ENCODE measurements at places on chromosomes 4 and X.

GRCh38 chr4:75745161-75745560 is 20.8 kb downstream of the USO1 start:
- DNase-seq, result no peak

DNA sequence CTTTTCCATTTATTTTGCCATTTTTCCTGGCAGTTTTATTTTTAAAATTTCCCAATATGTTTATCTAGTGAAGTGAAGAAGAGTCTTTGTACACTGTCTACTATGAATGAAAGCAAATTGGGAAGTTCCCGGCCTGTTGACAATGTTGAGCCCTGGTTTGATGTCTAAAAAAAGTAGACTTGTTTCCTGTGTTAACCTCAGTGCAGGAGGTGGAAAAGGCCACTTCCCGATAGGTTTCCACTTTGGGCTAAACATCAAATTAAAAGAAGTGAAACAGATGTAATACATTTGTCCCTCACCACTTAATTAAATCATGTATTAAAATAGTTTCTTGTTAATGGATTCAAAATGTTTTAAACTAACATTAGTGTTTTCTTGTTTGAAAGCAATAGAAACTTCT is 30.0 kb downstream of the BBS12 start:
- DNase-seq, result no peak

GRCh38 chrX:1500701-1501624 is 36.0 kb downstream of the P2RY8 start:
- DNase-seq, result peak; percentile 33

GRCh38 chr4:81965911-81966310 is 407.9 kb downstream of the HNRNPD start:
- no peak for DNase-seq

DNA sequence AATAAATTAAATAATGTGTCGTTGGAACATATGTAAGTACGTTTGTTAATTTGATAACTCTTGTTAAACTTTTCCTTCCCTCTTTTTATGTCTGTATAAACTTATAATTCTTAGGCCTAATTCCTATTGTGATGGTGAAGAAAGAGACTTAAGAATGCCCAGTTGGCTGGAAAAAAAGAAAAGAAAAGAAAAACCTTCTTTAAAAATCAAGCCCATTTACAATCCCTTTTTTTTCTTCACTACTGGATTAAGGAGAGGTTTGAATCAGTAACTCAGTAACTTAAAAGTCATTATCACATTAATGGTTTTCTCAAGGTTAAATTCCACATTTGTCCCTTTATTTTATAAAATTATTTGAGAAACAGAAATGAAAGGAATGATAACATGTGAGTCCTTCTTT is 253.3 kb upstream of the MAGEB2 start:
- DNase-seq, result no peak

GRCh38 chr4:177047851-177048174 is 255.1 kb upstream of the VEGFC start:
- no peak for DNase-seq

DNA sequence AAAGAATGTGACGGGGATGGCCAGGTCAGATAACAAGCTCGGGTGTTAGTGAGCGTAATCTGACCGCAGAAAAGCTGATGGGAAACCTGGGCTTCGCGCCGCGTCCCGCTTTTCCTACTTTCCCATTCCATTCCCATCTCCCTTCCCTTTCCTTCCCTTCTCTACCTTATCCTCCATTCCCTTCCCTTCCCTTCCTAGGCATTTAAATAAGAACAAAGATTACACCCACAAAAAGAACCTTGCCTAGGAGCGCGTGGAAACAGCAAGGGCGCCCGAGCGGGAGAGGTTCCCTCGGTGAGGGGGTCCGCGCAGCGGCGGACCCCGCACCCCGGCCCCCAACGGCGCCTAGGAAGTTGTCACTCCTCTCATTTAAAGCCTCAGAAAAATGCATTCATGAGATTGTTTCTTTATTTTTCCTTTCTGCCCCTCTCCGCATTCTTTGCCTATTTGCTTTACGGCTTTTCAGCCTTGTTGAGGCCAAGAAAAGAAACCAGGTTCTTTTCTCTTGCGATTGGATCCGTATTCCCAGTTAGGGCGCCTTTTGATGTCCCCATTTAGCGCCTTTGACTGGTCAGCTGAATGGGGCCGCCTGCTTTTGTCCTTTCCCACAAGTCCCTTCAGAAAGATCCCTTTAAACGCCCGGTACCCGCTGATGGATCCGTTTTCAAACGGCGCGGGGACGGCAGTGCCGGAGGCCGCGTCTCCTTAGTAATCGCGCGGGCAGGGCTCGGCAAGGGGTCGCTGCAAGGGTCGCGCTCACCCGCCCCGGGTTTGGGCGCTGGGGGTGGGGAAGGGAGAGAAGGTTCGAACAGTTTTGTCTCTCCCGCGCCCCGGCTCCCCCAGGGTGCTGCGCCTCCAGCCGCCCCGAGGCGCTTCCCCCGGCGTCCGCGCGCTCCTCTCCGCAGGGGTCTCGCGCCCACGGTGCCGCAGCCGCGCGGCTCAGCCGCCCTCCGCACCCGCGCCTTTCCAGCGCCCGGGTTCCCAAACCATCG is 54.1 kb upstream of the TMEM33 start:
- DNase-seq, result no peak

DNA sequence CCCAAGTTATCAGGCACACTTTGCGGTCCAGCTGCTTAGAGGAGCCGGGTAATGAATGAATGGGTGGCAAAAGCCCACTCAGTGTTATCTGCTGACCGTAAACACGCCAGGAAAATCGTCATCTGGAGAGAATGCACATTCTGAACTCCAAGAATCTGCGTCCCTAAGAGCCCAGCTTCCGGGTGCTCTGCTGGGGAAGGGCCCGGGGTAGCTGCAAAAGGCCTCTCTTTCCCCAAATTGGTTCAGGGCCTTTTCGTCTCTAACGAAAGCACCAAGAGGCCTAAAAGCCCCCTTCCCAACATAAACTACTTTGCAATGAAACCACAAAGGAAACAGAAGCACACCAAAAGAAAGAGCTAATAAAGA is 1.6 kb upstream of the SFRP2 start:
- DNase-seq, result no peak

DNA sequence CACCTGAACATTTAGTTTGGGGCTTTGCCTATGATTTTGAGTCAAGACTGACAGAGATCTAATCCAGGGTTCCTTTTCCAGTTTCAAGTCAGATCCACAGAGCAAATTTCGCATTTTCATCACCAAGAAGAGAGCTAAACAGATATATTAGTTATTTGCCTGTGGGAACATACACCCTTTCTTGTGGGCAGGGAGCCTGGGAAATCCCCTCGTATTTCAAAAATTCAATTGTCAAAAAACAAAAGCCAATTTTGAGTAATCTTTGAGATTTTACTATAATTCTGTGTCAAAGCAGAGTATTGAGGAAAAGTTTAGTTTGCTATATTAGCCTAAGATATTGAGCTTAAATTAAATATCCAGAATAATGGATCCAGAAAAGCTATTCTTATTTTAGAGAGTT is 56.6 kb downstream of the AFM start:
- DNase-seq, result no peak

GRCh38 chrX:63784902-63785707 is at the start of gene ARHGEF9:
Gene ARHGEF9, minus strand, starts transcription at chrX:63785214. Its CDS starts 69 bp downstream, at chrX:63785145.
- DNase-seq, result no peak

GRCh38 chrX:72299891-72300630 is 5.7 kb downstream of the CITED1 start:
- DNase-seq, result no peak

GRCh38 chr4:3640587-3640962 is 108.4 kb upstream of the LRPAP1 start:
- no peak for DNase-seq

DNA sequence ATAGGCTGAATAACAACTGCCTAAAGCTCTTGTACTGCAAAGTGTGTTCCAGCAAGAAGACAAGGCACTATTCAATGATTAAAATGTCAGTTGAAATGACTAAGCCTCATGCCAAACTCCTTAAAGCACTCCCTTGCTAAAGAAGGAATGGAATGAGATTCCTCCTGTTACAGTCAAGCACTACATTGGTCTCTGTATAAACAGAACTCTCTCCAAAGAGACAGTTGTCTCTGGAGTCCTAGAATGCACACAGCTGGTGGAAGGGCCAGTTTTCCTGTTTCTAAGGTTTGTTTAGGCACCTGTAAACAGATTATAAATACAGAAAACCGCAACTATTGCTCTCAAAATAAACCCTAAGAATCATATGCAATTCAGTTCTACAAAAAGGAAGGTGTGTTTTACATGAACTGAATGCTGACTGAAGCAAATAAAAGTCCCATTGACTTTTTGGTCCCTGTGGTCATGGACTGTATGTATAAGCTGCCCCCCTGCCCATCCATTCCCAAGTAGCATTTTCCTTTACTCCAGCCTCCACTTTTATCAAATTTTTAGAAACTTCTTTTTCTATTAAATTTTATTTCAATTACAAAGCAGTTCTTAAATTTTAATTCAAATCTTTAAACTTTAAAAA is 47.0 kb downstream of the FAT1 start:
- DNase-seq, result no peak

DNA sequence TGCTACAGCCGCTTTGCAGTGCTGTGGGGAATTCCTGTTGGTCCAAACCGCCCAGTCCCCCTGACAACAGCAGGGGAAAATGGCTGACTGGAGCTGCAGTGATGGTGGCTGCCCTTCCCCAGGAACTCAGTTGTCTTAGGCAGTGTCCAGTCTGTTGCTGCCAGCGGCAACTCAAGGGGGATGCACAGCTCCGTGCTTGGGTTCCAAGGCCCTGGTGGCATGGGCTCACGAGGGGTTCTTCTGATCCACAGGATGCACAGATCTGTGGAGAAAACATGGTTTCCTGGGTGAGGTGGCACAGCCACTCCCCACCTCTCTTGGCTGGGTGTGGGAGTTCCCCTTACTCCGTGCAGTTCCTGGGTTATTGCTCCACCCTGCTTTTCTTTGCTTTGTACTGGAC is 261.2 kb downstream of the TLL1 start:
- DNase-seq, result no peak

- peak; percentile 36 for DNase-seq
These were observed 189.1 kb upstream of the C1QTNF7 start for GRCh38 chr4:15238720-15239119.

DNA sequence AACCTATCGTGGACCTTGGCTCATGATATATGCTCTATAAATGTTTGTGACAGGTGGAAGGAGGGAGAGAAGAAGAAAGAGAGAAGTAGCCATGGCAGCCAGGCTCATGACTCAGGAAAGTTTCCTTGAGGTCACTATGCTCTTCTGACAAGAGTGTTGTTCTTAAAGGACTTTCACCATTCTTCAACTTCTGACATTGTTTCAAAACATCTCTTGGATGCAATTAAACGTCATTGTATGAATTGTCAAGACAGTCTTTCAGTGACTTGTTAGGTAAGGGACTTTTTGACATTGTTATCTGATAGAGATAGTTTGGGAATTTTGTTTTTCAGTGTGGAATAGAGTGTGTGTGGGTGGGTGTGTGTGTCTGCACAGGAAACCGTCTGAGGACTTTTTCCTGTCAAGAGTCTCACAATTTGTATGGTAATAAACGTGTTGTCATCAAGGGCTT is 617.0 kb downstream of the MID1IP1 start:
- DNase-seq, result no peak

DNA sequence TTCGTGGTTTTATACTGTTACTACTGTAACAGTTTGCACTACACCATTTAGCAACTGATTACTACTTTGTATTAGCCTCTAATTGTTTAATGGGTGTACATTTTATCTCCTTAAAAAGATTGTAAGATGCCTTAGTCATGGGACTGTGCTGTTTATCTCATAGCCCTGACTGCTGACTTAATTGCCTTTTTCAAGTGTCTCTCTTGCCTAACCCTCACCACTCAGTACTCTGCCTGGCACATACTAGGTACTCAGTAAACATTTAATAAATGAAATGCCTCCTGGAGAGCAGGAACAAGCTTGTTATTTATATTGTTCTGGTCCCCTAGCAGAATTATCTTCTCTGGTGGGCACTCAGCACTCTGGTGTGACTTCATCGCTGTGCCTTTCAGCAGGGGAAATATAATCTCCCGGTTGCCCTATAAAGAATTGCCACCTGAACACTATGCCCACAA is 1.7 kb upstream of the STIM2 start:
- no peak for DNase-seq

DNA sequence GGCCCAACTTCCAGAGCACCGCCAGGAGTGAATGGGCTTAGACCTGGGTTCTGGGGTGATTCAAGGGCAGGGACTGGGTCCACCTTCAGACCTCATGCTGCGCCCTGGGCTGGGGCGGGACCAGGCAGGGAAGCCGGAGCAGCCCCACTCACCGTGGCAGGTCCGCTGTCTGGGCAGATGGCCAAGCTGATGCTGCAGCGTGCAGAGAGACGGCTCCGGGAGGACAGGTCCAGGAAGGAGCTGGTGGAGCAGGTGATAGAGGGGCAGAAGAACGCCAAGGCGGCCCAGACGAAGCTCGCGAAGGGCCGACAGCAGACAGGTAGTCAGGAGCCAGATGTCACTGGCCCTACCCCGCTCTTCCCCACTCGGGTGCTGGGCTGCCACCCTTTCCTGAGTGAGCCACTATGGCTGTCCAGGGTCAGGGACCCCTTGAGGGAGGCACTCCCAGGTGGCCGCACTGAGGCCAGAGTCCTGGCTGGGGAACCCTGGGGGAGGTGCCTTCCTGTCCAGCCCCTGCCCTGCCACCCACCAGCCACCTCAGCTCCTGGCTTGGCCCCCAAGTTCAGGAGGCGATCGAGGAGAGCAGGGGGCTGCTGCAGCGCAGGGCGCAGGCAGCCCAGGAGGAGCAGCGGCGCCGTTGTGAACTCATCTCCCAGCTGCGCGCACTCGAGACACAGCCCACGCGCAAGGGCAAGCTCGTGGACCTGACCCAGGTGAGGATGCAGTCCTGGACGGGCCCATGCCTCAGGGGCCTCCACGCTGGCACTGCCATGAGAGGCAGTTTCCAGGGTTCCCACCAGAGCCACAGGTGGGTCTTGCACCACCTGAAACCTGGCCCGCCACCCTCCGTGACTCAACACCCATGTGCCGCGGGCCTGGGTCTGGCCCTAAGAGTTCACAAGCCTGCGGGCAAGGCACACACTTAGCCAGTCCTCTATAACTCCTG is 10.1 kb upstream of the RNF4 start:
- DNase-seq, result no peak

- DNase-seq, result peak; percentile 79
These were observed 55.5 kb downstream of the LEF1 start for GRCh38 chr4:108113229-108113628.

GRCh38 chr4:992297-993110 is 700 bp downstream of the SLC26A1 start:
- DNase-seq, result no peak

GRCh38 chrX:1601051-1601767 is 9.8 kb downstream of the AKAP17A start:
- no peak for DNase-seq

DNA sequence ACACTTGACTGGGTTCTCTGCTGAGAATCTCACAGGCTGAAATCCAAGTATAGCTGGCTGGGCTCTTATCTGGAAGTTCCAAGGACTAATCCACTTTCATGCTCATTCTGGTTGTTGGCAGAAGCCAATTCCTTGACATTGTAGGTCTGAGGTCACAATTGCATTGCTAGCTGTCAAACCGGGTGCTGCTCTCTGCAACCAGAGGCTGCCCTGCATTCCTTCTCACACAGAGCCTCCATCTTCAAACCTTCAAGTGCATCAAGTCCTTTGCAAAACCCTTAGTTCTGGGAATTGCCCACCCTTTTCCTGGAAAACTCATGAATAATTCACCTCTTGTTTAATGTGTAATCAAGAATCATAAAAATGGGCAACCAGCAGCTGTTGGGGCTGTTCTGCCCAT is 404.2 kb downstream of the KCNIP4 start:
- DNase-seq, result no peak

Data from CD4-positive, alpha-beta T cell treated with Interleukin-6 for 4 hours (primary cell).